ENCODE measurements at places on chromosomes 11 and 22.

- H3K27ac ChIP-seq = no peak overlapping the region
- H3K4me3 ChIP-seq = no peak overlapping the region
- no peaks in the 10 kb centered on the region for H3K27me3 ChIP-seq
- peaks cover 20% of the 10 kb centered on the region for H3K4me1 ChIP-seq
Measured at GRCh38 chr22:28268850-28269249, 349.8 kb upstream of the PITPNB start.

GRCh38 chr22:22576989-22577427 lies 17.9 kb upstream of the PRAME start:
- H3K27me3 ChIP-seq = no peaks in the 10 kb centered on the region
- no peaks in the 10 kb centered on the region for H3K36me3 ChIP-seq
- no peak overlapping the region for H3K4me3 ChIP-seq
- DNase-seq = no peak

DNA sequence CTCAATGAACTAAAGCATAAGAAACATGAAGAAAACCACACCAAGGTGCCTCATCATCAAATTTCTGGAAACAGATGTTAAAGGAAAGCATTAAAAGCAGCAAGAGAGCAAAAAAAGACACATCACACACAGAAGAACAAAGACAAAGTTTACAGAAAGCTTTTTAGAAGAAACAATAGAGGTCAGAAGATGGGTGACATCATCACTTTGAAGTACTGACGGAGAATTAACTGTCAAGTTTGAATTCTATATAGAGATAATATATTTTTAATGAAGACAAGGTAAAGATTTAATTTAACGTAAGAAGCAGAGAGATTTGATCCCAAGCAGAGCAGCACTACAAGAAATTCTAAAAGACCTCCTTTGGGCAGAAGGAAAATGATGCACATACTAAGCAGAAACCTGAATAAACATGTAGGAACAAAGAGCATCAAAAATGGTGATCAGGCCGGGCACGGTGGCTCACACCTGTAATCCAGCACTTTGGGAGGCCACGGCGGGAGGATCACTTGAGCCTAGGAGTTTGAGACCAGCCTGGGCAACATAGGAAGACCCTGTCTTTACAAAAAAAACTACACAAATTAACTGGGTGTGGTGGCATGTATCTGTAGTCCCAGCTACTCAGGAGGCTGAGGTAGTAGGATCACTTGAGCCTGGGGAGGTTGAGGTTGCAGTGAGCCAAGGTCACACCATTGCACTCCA lies 63.3 kb upstream of the RTL6 start:
- H3K4me3 ChIP-seq = no peak overlapping the region
- H3K4me1 ChIP-seq = no peaks in the 10 kb centered on the region
- no peak overlapping the region for H3K27ac ChIP-seq
- peak; percentile 28 for DNase-seq
- no peaks in the 10 kb centered on the region for H3K27me3 ChIP-seq
- H3K36me3 ChIP-seq = no peaks in the 10 kb centered on the region

DNA sequence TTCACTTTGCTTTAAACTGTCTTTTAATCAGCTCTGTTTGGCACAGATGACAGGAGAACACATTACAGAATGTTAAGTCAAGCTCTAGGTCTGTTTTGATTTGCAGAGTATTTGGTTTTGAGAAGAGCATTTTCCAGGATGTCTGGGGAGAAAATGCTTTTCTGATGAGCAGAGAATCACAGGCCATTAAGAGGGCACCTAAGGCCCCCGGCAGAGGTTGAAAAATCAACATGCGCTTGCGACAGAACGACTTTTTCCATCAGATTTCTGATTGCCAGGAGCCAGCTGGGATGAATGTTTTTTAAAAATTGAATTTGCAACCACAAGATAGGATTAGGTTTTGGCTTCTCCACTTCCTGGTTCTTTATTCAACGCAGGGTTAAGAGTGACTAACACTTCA lies 304.5 kb downstream of the JRKL start:
- no peaks in the 10 kb centered on the region for H3K36me3 ChIP-seq
- no peak for DNase-seq
- H3K4me1 ChIP-seq = no peaks in the 10 kb centered on the region
- H3K4me3 ChIP-seq = no peak overlapping the region
- H3K27me3 ChIP-seq = no peaks in the 10 kb centered on the region

- no peak for DNase-seq
- peaks cover 5% of the 10 kb centered on the region for H3K27me3 ChIP-seq
- no peaks in the 10 kb centered on the region for H3K4me1 ChIP-seq
- no peak overlapping the region for H3K27ac ChIP-seq
- H3K36me3 ChIP-seq = no peaks in the 10 kb centered on the region
- H3K4me3 ChIP-seq = no peak overlapping the region
Measured at GRCh38 chr22:30224161-30224857, 22.2 kb downstream of the LIF start.

- no peak overlapping the region for H3K4me3 ChIP-seq
- no peak overlapping the region for H3K27ac ChIP-seq
- no peaks in the 10 kb centered on the region for H3K4me1 ChIP-seq
Measured at GRCh38 chr11:92441443-92441726, 216.8 kb downstream of the FAT3 start.

GRCh38 chr11:130315354-130315970 lies 745 bp upstream of the ZBTB44 start:
- H3K27me3 ChIP-seq = no peaks in the 10 kb centered on the region
- peak; percentile 70 for DNase-seq
- peak overlapping the region; percentile 96 for H3K27ac ChIP-seq
- H3K4me1 ChIP-seq = peaks cover 35% of the 10 kb centered on the region
- H3K36me3 ChIP-seq = no peaks in the 10 kb centered on the region
- peak overlapping the region; percentile 74 for H3K4me3 ChIP-seq

- no peaks in the 10 kb centered on the region for H3K4me1 ChIP-seq
- no peak overlapping the region for H3K27ac ChIP-seq
- H3K36me3 ChIP-seq = no peaks in the 10 kb centered on the region
- no peak overlapping the region for H3K4me3 ChIP-seq
- no peaks in the 10 kb centered on the region for H3K27me3 ChIP-seq
Measured at GRCh38 chr11:69686856-69687255, 11.7 kb upstream of the LTO1 start.

DNA sequence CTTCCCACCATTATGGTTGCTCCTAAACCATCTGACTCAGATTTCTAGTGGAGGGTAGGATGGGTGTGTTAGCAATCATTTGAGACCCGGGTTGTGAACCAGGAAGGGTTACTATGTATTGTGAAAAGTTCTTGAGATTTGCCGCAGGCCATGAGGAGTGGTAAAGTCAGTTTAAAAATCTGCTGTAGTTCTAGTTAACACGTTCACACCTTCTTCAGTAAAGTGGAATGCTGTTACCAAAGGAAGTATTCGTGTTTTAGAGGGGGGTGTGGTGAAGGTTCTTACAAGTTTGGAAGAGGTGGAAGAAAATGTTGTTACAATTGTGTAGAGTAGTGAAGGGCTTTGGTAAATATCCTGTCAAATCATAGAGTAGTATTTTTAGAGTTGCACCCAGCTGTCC lies 2.6 kb downstream of the MTMR3 start:
- no peaks in the 10 kb centered on the region for H3K27me3 ChIP-seq
- H3K36me3 ChIP-seq = no peaks in the 10 kb centered on the region
- H3K27ac ChIP-seq = no peak overlapping the region
- no peak overlapping the region for H3K4me3 ChIP-seq
- no peak for DNase-seq

- DNase-seq = no peak
- no peak overlapping the region for H3K27ac ChIP-seq
- H3K27me3 ChIP-seq = peaks cover 3% of the 10 kb centered on the region
- no peaks in the 10 kb centered on the region for H3K36me3 ChIP-seq
Measured at GRCh38 chr22:27299181-27300085, 502.1 kb downstream of the MN1 start.

- H3K27me3 ChIP-seq = no peaks in the 10 kb centered on the region
- H3K4me3 ChIP-seq = no peak overlapping the region
- H3K27ac ChIP-seq = no peak overlapping the region
Measured at GRCh38 chr11:77345621-77346020, 44.1 kb upstream of the GDPD4 start.

GRCh38 chr11:8381871-8382396 lies 118.3 kb upstream of the LMO1 start:
- DNase-seq = no peak
- H3K36me3 ChIP-seq = no peaks in the 10 kb centered on the region
- H3K27ac ChIP-seq = no peak overlapping the region
- no peak overlapping the region for H3K4me3 ChIP-seq
- no peaks in the 10 kb centered on the region for H3K27me3 ChIP-seq

DNA sequence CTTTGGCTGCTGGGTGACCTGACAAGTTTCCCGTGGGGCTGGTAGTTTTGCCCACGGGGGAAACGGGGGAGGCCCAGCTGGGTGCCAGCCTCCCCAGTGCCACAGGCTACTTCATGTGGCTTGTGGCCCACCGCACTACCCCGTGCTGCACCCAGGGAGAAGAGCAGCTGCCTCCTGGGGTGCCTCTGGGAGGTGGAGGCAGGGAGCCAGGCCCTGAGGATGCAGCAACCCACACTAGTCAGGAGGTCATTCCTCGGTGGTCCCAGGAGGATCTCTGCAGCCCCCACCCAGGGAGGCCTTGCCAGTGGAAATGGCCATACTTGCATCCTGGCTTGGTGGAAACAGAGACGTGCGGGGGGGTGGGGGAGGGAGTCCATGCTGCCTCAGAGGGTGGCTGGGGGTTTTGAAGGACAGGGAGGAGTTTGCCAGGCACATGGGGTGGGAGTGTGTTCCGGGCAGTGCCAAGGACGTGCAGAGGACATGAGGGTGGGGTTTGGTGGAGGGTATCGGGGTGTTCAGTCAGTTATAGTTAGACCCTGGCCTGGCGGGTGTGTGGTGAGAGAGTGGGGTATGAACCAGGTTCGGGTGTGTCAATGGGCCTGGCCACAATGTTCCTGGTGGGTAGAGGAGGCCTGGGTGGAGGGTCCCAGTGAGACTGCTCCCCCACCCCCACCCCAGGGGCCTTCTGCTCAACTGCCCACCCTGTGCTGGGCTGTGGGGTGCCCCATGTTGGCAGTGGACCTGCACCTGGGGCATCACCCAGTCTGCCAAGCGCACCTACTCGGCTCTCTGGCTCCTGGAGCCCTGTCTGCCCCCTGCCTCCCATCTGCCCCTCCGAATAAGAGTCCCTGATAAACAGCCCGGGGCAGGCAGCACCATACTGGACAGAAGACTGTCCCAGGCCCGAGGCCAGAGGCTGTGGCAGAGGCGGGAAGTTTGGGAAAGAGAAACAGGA lies 3.8 kb downstream of the PIM3 start:
- peaks cover 61% of the 10 kb centered on the region for H3K4me1 ChIP-seq
- peak overlapping the region; percentile 96 for H3K27ac ChIP-seq
- H3K4me3 ChIP-seq = no peak overlapping the region
- peaks cover 24% of the 10 kb centered on the region for H3K36me3 ChIP-seq
- DNase-seq = peak; percentile 64

- H3K36me3 ChIP-seq = no peaks in the 10 kb centered on the region
- DNase-seq = no peak
- H3K4me1 ChIP-seq = peaks cover 19% of the 10 kb centered on the region
Measured at GRCh38 chr11:48036466-48036865, 56.1 kb downstream of the PTPRJ start.

DNA sequence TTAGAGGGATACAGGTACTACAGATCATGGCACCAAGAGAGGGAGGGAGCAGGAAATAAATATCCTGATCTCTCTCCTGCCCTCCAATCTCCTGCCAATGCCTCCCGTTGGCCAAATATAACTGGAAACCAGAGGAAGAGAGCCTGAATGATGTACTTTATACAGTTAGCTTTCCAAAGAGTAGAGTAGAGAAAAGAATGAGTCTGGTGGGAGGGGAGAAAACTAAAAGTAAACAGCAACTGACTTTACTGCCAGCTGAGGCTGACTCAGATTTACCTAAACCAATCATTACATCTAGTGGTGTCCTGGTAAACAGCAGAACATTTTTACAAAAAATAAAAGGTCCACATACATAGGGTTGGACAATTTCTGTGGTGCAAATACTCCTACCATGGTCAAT lies 5.1 kb downstream of the MPZL3 start:
- no peak for DNase-seq
- peaks cover 4% of the 10 kb centered on the region for H3K4me1 ChIP-seq
- no peaks in the 10 kb centered on the region for H3K27me3 ChIP-seq

GRCh38 chr22:48398181-48398905 lies 1429.3 kb downstream of the BRD1 start:
- H3K4me1 ChIP-seq = no peaks in the 10 kb centered on the region
- no peak for DNase-seq
- H3K4me3 ChIP-seq = no peak overlapping the region
- no peak overlapping the region for H3K27ac ChIP-seq

GRCh38 chr11:43418197-43418596 lies 59.5 kb downstream of the TTC17 start:
- DNase-seq = no peak
- no peaks in the 10 kb centered on the region for H3K4me1 ChIP-seq
- H3K36me3 ChIP-seq = peaks cover 8% of the 10 kb centered on the region

GRCh38 chr22:42814215-42814614 lies 42.9 kb downstream of the ARFGAP3 start:
- no peak for DNase-seq
- H3K27me3 ChIP-seq = no peaks in the 10 kb centered on the region
- H3K4me1 ChIP-seq = peaks cover 7% of the 10 kb centered on the region
- H3K27ac ChIP-seq = no peak overlapping the region
- H3K36me3 ChIP-seq = peaks cover 4% of the 10 kb centered on the region

GRCh38 chr11:29214833-29215232 lies 802.0 kb downstream of the KCNA4 start:
- no peak overlapping the region for H3K4me3 ChIP-seq
- no peak for DNase-seq
- H3K4me1 ChIP-seq = no peaks in the 10 kb centered on the region
- no peak overlapping the region for H3K27ac ChIP-seq
- no peaks in the 10 kb centered on the region for H3K27me3 ChIP-seq

- no peaks in the 10 kb centered on the region for H3K27me3 ChIP-seq
- H3K27ac ChIP-seq = peak overlapping the region; percentile 65
- peaks cover 61% of the 10 kb centered on the region for H3K36me3 ChIP-seq
- H3K4me1 ChIP-seq = peaks cover 18% of the 10 kb centered on the region
- no peak overlapping the region for H3K4me3 ChIP-seq
- no peak for DNase-seq
Measured at GRCh38 chr11:68891351-68891948, 12.2 kb downstream of the MRPL21 start.

- peaks cover 25% of the 10 kb centered on the region for H3K27me3 ChIP-seq
- H3K27ac ChIP-seq = peak overlapping the region; percentile 67
- peaks cover 15% of the 10 kb centered on the region for H3K4me1 ChIP-seq
- no peak overlapping the region for H3K4me3 ChIP-seq
Measured at GRCh38 chr11:416757-417621, 2.2 kb upstream of the SIGIRR start.

DNA sequence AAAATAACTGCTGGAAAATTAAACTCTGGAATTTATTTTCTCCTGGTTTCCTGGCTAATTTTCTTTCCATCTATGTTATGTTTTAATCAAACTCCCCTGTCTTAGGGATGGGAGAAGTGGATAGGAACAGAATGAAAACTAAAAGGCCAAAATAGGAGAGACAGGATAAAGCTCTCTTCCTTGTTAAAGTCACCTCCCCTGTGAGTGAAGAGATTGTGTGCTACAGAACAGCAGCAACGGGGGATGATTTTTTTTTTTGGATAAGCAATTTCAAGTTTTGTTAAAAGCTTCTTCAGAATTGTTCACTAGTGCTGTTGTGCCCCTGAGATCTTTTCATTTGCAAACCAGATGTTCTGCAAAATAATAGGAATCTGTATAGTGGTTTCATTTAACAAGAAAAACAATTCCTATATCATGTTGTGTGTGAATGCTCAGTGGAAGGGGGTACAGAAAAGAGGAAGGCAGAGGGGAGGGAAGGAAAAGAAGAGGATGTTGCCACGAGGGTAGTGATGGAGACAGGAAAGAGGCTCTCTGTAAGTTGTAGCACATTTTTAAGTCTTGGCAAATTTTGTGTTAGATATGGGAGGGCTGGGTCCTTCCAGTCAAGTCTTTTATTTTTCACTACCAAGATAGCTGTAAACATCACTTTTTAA lies 301.2 kb downstream of the CADM1 start:
- peaks cover 9% of the 10 kb centered on the region for H3K4me1 ChIP-seq
- H3K27me3 ChIP-seq = no peaks in the 10 kb centered on the region
- DNase-seq = no peak
- no peak overlapping the region for H3K27ac ChIP-seq
- H3K4me3 ChIP-seq = no peak overlapping the region

All from sigmoid colon (tissue), 7 donors.